ENCODE measurements at places on chromosomes 11 and 22.

DNA sequence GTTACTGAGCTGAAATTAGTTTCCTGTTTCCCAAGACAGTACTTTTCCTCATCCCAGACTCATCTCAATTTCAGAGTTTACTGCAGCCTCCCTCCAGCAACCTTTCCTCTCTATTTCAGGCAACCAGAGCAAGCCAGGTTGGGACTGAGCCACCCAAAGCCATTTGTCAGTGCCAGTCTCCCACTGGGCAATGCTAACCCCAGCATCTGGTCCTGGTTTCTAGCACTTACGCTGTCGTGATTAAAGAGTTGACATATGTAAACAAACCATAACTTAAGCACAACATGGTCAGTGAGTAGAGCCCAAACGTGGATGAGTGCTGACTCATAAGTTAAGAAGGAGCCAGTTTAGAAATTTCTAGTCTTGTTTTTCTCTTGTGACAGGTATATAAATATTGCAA is 119.6 kb upstream of the BLID start:
- DNase-seq = no peak

DNA sequence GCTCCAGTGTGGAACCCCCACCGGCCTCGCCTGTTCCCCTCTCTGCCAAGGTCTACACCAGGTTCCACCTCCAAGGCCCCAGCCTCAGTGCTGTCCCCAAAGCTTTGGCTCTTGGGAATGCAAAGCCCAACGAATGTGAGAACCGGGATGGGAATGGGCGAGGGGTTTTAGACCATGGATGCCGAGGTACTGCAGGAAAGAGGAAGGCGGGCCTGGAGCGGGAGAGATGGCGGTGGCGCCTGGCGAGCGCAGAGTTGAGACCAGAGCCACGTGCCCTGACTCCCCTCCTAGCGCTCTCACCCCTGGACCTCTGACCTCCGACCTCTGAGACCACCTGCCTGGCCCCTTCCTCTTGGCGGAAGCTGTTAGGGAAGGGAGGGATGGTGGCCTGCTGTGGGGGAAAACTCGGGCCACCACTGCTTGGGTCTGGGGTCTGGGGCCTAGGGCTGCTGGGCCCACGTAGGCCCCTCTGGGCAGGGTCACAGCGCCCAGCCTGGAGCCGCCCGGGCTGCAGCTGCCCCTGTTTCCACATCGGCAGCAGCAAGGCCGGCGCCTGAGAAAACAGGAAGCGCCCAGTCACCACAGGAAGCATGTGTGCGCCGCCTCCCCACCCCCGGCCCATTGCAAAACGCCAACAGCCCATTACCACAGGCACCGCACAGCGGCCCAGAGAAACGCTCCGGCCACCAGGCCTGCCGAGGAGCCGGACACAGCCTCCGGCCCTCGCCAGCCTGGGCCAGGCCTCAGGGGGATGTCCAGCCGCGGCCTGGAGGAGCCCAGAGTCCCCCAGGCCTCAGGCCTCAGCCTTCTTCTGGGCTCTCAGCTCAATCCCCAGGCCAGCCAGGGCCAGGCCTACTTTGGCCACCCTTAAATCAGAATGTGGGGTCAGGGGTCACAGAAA is 13.8 kb upstream of the SLC39A13 start:
- DNase-seq = peak; percentile 56

DNA sequence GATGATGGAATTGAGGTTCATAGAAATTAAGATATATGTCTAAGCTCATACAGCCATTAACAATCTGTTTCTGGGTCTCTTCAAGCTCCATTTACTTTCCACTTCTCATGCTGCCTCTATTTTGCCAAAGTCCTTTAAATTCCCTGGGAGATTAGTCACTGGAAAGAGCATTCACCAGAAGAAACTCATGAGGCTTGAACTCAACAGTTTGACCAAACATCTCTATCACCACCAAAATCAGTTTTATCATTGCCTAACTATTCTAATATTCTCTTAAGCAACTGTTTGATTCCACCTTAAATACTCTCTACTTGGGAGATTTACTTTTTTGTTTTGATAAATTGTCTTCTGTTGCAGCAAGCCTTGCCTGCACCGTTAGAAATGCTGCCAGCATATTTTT is 881.3 kb downstream of the KCNA4 start:
- DNase-seq = no peak

- no peak for DNase-seq
Measured at GRCh38 chr11:85359859-85360258, 267.3 kb downstream of the DLG2 start.

GRCh38 chr11:68523743-68524142 is 63.2 kb downstream of the PPP6R3 start:
- DNase-seq = no peak

GRCh38 chr11:10973416-10973815 is 115.6 kb upstream of the ZBED5 start:
- no peak for DNase-seq

GRCh38 chr11:75900848-75901247 is 85.8 kb downstream of the UVRAG start:
- DNase-seq = no peak

DNA sequence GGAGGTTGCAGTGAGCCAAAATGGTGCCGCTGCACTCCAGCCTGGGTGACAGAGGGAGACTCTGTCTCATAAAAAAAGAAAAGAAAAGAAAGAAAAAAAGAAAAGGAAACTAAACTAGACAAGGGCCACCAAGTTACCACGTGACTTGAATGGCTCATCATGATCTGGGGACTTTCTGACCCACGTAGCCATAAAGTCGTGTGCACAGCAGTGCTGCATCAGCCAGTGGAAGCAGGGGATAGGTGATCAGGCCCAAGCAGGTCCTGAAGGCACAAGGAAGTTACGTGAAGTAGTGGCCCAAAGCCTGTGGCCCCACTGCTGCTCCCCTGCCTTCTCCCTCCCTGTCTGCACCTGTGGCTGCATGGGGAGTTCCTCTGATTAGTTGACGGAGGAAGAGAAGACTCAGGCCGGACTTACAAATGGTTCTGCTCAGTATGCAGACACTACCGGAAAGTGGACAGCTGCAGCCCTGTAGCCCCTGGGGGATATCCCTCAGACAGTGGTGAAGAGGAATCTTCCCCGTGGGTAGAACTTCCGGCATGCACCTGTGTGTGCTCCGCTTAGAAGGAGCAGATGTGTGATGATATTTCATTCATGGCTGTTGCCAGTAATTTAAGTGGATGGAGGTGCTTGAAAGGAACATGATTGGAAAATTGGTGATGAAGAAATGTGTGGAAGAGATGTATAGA is 18.2 kb upstream of the CD81 start:
- no peak for DNase-seq
